GM10248 (cell line): ENCODE measurements at places on chromosomes 13 and 19.

GRCh38 chr19:35596366-35596999 lies 10.5 kb downstream of the PMIS2 start:
- peak; percentile 75 for DNase-seq

DNA sequence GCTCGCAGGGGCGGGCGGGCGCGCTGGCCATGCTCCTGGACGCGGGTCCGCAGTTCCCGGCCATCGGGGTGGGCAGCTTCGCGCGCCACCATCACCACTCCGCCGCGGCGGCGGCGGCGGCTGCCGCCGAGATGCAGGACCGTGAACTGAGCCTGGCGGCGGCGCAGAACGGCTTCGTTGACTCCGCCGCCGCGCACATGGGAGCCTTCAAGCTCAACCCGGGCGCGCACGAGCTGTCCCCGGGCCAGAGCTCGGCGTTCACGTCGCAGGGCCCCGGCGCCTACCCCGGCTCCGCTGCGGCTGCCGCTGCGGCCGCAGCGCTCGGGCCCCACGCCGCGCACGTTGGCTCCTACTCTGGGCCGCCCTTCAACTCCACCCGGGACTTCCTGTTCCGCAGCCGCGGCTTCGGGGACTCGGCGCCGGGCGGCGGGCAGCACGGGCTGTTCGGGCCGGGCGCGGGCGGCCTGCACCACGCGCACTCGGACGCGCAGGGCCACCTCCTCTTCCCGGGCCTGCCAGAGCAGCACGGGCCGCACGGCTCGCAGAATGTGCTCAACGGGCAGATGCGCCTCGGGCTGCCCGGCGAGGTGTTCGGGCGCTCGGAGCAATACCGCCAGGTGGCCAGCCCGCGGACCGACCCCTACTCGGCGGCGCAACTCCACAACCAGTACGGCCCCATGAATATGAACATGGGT lies 599 bp downstream of the ZIC2 start:
- no peak for DNase-seq

- no peak for DNase-seq
Measured at GRCh38 chr13:105806628-105806920, 728.9 kb downstream of the EFNB2 start.

GRCh38 chr19:39230096-39230764 lies 14.6 kb downstream of the IFNL3 start:
- no peak for DNase-seq

DNA sequence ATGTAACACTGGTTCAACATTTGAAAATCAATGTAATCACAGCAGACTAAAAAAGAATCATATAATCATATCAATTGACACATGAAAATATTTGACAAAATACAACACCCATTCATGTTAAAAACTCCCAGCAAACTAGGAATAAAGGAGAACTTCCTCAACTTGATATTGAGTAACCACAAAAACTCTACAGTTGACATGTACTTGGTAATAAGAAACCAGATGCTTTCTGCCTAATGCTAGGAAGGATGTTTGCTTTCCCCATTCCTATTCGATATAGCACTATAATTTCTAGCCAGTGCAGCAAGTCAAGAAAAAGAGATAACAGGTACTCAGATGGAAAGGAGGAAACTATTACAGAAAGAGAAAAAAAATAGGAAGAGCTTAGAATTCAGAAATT lies 26.9 kb downstream of the UFM1 start:
- no peak for DNase-seq

DNA sequence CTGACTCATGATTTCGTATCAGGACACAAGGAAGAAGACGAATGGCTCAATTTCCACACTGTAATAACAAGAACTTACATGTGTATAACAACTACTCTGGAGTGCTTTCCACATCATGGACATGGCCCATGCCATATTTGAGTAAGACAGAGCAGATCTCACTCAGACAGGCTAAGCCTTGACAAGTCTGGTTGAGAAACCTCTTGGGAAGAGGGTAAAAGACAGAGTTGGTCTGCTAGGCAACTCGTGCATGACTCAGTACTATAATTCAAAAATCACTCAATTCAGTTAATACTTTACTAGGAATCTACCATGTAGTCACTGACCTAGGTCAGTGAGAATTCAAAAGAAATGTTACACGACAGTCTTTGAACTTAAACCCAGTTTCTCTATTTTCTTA lies 5.7 kb upstream of the THSD1 start:
- no peak for DNase-seq

DNA sequence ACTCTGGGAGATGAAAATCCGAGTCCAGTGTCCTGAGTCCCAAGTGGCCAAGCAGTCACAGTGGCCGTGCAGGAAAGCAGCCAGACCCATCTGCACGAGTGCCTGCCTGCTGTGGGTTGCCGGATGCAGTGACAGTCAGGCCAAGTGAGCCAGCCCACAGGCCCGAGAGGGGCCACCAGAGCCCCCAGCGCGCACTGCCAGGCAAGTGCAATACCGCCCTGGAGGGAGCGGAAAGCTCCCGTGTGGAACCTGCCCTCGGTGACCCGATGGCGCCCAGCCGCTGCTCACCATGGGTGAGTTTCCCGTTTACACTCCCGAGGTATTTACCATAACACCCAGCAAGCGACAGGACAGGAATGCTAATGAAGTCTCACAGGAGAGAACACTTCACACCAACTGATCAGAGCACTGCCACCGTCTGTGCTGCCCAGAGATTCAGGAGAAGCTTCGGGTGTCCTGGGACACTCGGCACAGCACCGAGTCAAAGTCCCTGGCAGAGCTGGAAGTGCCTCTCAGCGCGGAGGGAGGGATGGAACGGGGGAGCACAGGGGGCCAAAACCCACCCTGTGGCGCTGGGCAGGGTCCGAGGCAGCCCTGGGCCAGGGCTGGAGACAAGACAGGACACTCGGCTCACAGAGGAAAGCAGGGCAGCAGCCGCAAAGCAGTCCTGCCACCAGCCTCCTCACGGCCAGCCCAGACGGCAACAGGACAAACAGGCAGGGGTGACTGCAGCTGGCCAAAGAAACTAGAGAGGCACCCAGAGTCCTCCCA lies 21.3 kb upstream of the TINCR start:
- no peak for DNase-seq

DNA sequence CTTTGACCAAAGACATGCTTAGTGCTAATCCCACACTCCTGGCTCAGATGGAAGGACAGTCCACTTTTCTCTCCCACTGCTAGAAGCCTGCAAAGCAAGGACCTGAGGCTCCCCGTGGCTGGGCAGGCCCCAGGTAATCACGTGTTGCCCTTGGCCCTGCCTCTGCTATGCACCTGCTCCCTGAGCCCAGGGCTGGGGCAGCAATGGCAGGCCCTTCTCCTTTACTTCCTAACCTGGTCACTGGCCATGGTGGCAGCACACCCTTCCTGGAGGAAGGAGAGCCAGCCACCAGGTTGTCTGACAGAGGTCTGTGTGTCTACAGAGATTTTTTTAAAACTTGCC lies 27.9 kb upstream of the ZNF492 start:
- DNase-seq, result no peak

DNA sequence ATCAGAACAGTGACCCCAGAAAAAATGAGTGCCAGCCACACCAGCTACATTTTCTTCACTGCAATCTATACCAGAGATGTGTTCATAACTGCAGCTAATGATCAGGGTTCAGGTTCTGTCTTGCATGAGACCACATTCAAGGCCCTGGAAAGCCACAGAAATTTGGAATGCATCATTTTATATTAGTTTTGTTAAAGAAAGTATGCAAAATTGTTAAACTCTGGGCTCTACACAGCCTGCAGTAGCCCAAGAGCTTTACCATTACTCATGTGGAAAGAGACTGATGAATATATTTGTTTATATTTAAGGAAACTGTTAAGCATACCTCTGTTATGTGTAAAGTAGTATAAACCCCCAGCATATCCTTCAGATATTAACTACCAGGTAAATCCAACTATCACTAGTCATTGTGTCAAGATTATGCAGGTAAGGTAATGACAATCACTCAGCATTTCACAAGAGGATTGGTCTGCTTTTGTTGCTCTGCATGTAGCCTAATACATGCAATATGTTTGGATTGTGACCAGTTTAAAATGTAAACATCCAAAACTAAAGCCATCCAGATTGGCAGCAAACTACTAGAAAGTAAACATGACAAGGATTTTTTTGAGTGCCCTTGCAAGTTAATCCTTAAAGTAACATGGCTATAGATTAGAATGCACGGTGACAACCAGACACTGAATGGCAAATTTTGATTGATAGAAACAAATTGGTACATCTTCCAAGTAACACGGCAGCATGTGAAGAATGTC lies 429.1 kb upstream of the ARGLU1 start:
- no peak for DNase-seq

DNA sequence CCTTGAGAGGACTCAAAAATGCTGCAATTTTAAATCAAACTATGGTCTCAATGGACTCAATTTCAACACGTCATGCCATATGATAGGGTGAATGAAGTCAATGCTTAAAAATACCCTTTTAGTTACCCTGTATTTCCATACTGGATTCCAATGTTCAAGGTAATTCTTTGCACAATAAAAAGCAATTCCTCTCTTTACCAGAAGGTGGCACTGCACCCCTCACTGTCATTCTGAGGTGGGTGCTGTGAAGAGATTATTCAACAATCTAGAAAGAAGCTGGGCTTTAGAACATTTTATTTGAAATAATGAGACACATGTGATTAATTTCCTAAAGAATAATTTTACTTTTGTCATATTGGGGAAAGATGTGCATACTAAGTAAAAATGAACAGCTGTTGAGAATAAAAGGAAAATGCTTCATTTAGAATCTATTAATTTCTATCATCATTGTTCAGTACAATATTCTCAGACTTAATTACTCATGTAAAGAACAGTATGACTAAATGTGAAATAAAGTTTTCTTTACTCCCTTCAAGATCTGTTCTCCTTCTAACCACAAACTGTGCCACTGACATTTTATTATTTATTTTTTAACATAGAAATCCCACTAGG lies 789.1 kb downstream of the GPC5 start:
- DNase-seq, result peak; percentile 33

- DNase-seq, result no peak
Measured at GRCh38 chr13:44542361-44542760, 33.8 kb downstream of the TSC22D1 start.

DNA sequence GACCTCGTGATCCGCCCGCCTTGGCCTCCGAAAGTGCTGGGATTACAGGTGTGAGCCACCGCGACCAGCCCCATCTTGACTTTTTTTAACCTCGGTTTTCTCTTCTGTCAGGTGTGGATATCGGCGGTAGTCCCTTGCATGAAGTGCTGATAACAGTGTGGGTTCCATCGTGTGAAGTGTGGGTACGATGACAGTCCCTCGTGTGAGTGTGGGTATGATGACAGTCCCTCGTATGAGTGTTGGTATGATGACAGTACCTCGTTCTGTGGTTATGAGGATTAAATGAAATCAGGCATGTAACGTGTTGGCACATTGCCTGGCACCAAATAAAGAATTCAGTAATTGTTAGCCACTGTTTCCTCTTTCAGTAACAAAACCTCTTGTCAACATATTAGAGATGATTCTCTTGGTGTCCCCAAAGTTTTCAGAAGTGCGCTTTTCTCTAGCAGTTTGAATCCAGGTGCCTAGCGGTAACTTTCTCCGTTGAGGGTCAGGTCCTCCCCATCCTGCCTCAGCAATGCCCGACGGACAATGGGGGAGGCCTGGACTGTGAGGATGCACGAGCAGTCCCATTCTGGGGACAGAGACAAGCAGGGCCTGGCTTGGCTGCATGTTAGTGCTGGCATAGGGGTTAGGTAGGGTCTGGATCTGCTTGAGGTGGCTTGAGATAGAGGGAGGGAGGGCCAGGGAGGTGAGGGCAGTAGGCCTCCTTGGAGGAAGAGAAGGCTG lies 15.3 kb downstream of the GATAD2A start:
- no peak for DNase-seq

GRCh38 chr19:57078802-57079201 lies 41.0 kb upstream of the USP29 start:
- no peak for DNase-seq

- no peak for DNase-seq
Measured at GRCh38 chr19:33832633-33833032, 36.0 kb downstream of the KCTD15 start.

- no peak for DNase-seq
Measured at GRCh38 chr13:28451482-28452217, 43.3 kb downstream of the FLT1 start.

DNA sequence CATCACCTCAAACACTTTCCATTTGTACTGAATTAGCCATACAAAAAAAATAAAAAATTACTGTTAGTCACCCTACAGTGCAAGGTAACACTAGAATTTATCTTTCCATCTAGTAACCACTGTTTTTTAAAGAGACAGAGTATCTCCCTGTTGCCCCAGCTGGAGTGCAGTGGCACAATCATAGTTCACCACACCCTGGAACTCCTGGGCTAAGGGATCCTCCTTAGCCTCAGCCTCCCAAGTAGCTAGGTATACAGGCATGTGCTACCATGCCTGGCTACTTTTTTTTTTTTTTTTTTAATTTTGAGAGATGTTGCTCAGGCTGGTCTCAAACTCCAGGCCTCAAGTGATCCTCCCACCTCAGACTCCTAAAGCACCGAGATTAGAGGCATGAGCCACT lies 17.9 kb downstream of the ANKRD10 start:
- DNase-seq, result no peak

DNA sequence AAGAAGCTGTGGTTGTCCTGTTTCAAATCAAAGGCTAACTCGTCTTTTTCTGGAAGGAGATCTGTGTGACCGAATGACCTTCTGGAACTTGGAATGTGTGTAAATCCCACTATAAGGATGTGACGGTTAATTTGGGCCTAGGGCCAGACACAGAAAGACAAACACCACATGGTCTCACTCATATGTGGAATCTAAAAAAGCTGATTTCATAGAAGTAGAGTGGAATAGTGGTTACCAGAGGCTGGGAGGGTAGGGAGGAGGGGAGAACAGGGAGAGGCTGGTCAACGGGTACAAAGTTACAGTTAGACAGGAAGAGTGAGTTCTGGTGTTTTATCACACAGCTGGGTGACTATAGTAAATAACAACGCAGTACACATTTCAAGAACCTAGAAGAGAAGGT lies 39.3 kb upstream of the RGCC start:
- no peak for DNase-seq

DNA sequence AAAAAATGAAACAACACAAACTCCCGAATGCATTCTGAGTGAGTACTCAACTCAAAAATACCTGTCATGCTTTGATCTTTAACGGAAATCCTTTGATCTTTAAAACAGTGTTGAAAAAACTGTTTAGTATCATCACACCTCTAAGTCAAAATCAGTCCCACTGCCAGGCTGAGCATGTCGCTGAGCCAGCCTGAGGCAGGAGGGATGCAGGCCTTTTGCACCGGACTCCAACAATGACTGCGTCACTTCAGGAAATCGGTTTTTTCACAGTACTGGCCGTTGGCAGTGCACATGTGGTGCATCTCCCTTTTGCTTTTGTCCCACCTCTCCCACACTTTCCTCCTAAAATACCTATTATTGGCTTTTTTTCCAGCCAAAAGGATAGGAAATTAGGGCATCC lies 78.2 kb downstream of the SHISA2 start:
- no peak for DNase-seq

GRCh38 chr19:4007836-4008539 lies 452 bp downstream of the PIAS4 start:
- no peak for DNase-seq

GRCh38 chr13:33976965-33977364 lies 159.0 kb downstream of the RFC3 start:
- no peak for DNase-seq

- DNase-seq, result no peak
Measured at GRCh38 chr13:77022341-77022740, 4.6 kb downstream of the FBXL3 start.

GRCh38 chr13:45232591-45232990 lies 31.7 kb upstream of the KCTD4 start:
- DNase-seq, result no peak
